ENCODE measurements at places on chromosomes 2 and 18.

- DNase-seq: no peak
Observed at GRCh38 chr2:45691171-45691999, 39.9 kb downstream of the PRKCE start.

DNA sequence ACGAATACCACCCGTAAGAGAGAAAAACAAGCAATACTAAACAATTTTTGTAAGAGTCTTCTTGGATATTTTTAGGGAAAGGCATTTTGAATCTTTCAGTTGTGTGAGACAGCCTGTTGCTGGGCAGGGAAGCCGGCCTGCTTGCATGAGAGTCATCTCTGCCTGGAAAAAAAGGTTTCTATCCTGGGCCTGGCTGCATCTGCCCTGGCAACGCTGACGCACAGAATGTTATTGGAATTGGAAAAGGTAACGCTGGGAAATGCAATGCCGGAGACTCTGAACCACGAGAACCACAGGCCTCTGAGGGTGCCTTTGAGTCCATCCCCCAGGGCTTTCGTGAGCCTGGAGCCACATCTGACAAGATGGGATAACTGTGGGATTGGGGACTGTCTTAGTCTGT is 17.9 kb upstream of the NPAS2 start:
- no peak for DNase-seq

DNA sequence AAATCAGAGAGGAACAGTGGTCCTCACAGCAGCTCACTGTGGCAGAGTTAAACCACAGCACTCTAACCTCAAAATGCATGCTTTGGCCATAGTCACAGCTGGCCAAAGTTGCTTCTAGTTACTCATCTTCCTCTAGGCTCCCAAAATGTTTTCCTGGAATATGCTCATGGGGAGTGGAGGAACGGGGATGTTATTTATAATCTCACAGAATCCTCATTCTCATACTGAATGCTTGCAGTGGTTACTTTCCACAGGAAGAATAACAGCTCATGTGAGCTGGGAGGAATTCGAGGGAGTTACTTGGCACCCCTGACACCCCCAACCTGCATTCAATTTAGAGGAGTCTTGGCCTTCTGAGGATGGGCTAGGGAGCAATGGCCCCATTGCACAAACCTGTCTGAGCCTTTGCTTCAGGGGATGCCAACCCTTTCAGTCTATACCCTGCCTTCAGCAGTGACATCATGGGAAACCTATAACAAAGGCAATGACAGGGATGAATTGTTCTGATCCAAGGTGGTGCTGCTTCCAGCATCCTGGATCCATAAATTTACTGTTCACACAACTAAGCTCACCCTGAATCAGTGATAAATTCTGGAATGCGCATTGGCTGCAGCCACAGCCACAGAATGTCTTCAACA is 22.4 kb upstream of the CCBE1 start:
- DNase-seq: no peak

GRCh38 chr18:21389903-21390302 is 147.9 kb downstream of the GREB1L start:
- DNase-seq: no peak

GRCh38 chr18:46130061-46130460 is 25.9 kb downstream of the HAUS1 start:
- DNase-seq: no peak

GRCh38 chr2:241892299-241893137 is 23.0 kb downstream of the RTP5 start:
- DNase-seq: no peak

- DNase-seq: no peak
Observed at GRCh38 chr2:144460727-144461307, 59.1 kb downstream of the ZEB2 start.

GRCh38 chr2:11357428-11357972 is 13.1 kb upstream of the ROCK2 start:
- no peak for DNase-seq

Measured in activated gamma-delta T cell (primary cell).